Esophagus squamous epithelium (tissue), 5 donors: ENCODE measurements at places on chromosomes 4 and X.

- no peak for DNase-seq
These were observed 2.0 kb upstream of the NYX start for GRCh38 chrX:41445171-41445570.

GRCh38 chr4:133154725-133155124 is 5.6 kb downstream of the PCDH10 start:
- no peak for DNase-seq

GRCh38 chrX:136750364-136750763 is 30.4 kb downstream of the ARHGEF6 start:
- no peak for DNase-seq

DNA sequence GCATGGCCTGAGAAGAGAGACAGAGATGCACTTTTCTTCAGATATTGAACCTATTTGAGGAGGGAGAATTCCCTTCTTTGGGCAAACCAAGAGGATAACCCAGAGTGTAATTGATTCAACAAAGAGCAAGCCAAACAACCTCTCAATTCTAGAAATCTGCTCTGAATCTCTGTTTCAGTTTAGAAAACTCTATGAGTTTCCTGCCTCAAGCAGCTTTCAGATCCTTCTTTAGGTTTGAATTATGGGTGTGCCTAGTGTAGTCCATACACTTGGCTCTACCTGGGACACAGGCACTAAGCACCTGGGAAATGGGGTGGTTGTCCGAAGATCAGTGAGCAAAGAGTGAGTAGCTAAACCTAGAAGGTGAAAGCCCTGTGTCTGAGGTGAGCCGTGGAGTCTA is 52.0 kb upstream of the MTMR8 start:
- no peak for DNase-seq

DNA sequence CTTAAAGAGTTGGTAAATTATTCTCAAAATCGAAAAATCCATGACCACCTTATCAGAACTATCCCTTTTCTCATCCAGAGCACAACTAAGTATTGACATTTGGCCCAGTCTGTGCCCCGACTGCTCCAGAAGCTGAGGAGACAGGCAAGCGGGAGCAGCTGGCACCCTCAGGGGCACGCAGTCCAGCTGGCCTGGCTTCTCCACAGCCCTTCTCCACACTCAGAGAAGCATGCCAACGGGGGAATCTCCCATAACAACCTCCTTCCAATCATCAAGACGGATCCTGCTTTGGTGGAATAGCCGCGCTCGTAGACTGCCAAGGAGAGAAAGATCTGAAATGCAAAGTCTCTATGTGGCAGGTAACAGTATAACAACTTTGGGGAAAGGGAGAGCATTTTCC is 85.4 kb downstream of the AFAP1 start:
- DNase-seq, result no peak

DNA sequence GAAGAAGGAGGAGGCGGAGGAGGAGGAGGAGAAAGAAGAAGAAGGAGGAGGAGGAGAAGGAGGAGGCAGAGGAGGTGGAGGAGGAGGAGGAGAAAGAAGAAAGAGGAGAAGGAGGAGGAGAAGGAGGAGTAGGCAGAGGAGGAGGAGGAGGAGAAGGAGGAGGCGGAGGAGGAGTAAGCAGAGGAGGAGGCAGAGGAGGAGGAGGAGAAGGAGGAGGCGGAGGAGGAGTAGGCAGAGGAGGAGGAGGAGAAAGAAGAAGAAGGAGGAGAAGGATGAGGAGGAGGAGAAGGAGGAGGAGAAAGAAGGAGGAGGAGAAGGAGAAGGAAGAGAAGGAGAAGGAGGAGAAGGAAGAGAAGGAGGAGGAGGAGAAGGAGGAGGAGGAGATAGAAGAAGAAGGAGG is 19.9 kb downstream of the MRFAP1 start:
- no peak for DNase-seq

DNA sequence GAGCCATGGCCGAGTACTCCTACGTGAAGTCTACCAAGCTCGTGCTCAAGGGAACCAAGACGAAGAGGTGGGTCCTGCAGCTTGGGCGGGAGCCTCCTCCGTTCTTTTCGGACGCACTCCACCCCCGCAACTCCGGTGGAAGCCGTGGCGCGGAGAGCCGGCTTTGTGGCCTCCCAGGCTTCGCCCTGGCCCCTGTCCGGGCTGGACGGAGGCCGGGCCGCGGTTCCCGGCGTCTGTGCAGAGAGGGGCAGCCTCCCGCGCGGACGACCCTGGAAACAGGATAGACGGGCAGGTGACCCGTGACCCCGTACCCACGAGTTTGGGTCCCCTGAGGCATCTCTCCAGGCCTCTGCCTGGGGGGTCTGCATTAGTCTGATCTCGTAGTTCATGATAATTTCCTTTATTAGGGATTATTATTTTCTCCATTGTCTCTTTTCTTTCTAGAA is 356 bp downstream of the FRG1 start:
- DNase-seq, result no peak

- no peak for DNase-seq
These were observed 799.8 kb downstream of the CCSER1 start for GRCh38 chr4:90926957-90927356.

DNA sequence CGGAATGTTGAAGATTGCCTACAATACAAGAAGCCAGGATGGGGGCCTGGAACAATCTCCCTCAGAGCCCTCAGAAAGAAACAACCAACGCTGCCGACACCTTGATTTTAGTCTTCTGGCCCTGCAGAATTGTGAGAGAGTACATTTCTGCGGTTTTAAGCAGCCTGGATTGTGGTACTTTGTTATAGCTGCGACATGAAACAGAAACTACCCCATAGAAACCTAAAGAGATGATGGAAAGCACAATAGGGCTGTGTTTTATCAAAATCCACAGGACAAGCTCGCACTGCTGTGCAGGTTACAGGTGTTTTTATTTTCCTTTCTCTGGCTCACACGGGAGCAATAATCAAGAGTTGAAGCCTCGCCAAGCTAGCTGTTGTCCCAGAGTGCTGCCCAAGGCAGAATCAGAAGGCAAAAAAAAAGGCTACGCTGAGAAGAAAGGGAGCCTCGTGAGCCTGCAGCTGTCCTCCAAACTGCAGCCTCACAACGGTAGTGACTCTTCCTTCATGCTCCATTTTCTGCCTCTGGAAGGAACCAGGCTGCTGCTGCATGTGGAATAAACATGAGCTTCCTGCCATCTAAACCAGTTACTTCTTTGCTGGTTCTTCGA is 232.4 kb downstream of the LDB2 start:
- no peak for DNase-seq

DNA sequence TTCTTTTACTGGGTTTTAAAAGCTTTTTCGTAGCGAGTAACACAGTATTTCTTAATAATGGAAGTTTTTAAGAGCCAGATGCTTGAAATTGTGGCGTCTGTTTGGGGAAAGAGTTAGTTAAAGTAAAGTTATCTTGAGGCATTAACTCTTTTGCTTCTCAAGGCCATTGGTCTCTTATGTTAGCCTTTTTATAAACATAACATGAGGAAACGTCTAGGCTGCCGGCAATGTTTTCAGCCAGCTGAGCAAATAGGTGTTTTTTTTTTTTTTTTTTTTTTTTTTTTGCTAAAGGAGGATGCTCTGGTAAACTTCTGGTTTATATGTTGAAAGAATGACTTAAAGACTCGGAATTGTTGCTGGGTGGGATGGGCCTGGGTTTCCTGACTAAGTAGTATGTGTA is 51.1 kb upstream of the RBMX start:
- DNase-seq, result no peak

- no peak for DNase-seq
These were observed 163.1 kb upstream of the MID1 start for GRCh38 chrX:10783451-10783995.

GRCh38 chrX:47540754-47541538 is 20.1 kb upstream of the ARAF start:
- no peak for DNase-seq

GRCh38 chr4:186144946-186145569 is 40.6 kb downstream of the FAM149A start:
- DNase-seq, result no peak

DNA sequence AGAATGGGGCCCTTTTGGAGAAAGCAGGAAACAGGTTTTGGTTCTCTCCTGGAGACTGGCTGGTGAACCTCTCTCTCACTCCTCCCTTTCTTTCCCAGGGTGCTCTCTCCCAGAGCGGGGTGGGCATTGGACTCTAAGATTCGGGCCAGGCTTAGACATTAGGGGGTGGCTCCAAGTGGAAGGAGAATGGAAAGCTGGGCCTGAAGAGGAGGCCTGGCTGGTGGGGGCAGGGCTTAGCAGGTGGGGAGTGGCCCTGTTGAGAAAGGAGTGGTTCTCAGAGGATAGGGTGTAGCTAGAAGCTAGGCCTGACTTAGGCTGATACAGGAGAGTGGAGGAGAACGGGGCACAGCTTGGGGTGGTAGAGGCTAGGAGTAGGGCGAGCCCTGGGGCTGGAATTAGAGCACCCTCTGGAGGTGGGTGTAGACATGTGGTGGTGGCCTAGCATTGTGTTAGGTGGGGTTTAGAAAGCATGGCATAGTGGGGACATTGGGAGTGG is 5.7 kb downstream of the PLP2 start:
- DNase-seq, result no peak

DNA sequence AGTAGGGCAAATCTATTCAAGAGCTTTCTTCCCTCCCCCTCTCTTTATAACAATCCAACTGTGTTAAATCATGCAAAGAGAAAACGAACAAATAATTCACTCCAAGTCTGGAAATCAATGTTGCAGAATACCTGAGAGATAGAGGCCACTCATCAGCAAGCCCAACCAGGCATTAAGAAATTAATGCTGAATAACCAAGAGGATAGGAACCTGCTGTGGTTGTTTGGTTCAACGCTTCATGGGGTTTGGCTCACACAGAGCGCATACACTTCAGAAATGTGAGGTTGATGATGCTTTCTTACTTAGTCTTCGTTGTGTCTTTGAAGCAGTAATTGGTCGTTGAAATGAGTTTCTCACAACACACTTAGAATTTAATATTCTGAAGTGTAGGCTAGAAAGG is 1540.0 kb upstream of the PABPC4L start:
- no peak for DNase-seq

DNA sequence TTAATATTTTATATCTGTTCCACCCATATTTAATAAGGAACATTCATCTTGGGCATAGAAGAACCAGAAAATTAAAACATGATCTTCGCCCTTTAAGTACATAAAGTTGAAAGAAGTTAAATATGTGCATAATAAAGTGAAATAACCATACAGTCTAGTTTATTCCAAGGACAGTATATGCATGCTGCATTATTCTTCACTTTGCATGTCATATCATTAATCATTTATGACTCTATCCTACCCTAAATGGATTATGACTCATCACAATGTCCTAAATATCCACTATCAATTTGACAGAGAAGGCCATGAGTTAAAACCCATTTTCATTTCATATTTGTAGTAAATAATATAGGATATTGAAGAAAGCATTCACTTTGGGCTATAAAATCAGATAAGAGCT is 576.5 kb upstream of the GNPDA2 start:
- no peak for DNase-seq
